ENCODE measurements at places on chromosomes 3 and 15.
A peak's percentile ranks its signal among the peaks of the same experiment; 100 is the strongest.

DNA sequence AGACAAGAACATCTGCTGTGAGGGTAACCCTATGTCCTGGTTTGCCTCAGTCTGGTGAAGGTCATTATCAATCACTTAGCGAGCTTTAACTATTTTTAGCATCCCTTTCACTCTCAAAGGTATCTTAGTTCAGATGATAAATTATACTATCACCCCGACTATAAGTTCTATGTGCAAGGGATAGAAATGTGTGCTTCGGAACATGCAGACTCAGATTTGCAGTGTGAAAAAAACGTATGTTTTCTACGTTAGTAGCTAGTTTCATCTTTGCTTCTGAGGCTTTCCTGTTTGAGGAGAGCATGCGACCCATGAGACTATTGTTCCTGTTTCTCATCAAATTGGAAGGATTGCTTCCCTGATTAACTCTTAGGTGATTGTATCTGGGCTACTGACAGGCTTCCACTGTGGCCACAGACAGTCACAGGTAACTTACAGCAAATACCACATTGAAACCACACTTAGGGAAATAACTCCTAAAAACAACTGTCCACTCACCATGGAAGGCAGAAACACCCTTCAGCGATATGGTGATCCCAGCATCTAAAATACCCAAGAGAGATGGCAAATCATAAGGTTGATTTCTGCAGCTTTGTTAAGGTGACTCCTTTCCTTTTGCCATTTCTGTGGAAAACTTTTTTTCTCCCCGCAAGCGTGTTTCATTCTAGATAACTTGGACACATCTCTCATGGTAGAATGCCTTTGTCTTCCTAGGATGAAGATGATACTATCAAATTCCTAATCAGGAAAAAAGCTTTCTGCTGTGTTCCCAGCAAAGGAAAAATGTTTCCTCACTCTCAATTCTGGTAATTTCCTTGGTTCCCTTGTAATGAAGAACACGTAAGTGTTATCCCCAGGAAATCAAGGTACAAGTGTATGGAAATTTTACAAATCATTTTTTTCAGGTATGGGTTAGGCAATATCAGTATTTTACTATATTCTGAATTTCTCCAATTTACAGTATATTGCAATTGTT, 5.2 kb downstream of the GCSAM start:
- no peak for DNase-seq

DNA sequence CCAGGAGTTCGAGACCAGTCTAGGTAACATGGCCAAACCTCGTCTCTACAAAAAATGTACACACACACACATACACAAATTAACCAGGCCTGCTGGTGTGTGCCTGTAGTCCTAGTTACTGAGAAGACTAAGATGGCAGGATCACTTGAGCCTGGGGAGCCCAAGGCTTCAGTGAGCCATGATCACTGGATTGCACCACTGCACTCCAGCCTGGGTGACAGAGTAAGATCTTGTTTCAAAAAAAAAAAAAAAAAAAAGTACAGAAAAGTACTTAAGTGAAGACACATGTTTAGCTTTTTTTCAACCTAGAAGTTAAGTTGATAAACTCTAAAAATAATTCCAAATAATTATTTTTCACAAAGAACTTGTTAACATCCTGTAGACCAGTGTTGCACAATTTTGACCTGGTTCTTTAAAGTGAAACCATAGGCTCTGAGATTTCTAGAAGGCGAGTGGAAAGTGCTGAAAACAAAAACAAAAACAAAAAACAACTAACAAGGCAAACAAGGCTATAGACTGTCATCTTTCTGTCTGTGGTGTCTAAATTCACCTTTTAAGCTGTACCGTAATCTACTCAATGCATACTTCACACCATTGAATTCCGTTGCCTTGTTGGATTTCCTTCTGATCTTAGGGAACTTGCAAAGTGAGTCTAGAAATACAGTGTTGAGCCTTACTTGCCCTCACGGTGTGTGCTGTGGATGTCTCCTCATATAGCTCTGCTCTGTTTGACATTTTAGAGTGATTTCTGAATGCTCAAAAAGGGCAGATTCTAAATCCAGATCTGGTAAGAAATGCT, 63.5 kb downstream of the CHST2 start:
- DNase-seq: no peak

GRCh38 chr3:71585131-71585530, 1.6 kb upstream of the FOXP1 start:
- DNase-seq: no peak

- no peak for DNase-seq
These were observed 17.9 kb downstream of the ETFA start for GRCh38 chr15:76293361-76293760.

DNA sequence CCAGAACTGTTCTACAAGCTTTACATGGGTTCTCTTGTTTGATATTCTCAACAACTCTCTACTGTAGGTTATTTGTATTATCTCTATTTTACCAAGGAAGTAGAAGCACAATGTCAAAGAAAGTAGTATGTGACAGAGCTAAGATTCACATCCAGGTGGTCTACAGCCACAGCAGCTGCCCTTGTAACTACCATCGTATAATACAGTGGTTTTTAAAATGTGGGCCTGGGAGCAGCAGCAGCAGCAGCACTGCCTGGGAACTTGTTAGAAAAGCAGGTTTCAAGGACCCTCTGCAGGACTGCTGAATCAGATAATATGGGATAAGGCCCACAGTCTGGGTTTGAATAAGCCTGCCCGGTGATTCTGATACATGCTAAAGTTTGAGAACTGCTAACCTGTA, 357.1 kb upstream of the SATB1 start:
- DNase-seq: no peak

DNA sequence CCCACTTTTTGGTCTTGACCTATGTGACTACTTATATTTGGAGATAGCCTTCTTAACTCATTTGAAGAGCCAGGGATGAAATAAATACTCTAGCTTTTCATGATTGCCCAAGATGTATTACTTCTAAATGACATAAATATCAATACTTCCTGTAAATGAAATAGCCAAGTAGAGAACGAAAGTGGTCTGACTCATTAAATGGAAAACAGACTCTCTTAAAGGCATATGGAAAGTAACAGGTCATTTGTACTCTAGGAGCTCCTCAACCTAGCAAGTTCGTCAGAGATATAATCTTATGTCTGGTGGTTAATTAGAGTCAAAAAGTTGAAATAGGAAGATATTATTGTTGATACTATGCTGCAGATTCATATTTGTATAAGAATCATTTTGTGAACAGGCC, 1105.4 kb downstream of the TUSC7 start:
- no peak for DNase-seq

DNA sequence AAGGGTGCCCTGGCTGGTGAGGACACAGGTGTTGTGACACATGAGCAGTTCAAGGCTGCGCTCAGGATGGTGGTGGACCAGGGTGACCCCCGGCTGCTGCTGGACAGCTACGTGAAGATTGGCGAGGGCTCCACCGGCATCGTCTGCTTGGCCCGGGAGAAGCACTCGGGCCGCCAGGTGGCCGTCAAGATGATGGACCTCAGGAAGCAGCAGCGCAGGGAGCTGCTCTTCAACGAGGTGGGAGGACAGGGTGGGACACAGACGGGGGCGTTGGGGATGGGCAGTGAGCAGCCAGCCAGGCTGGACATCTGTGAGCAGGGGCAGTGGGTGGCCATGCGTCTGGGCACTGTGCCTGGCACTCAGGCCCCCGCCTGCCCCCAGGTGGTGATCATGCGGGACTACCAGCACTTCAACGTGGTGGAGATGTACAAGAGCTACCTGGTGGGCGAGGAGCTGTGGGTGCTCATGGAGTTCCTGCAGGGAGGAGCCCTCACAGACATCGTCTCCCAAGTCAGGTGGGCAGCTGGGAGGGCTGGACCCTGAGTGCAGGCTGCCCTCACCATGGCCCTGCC, 10.3 kb downstream of the ANKRD63 start:
- no peak for DNase-seq

- peak; percentile 33 for DNase-seq
These were observed 21.6 kb downstream of the PDIA5 start for GRCh38 chr3:123088387-123088786.

GRCh38 chr15:99009741-99010330, 2.2 kb upstream of the PGPEP1L start:
- no peak for DNase-seq

DNA sequence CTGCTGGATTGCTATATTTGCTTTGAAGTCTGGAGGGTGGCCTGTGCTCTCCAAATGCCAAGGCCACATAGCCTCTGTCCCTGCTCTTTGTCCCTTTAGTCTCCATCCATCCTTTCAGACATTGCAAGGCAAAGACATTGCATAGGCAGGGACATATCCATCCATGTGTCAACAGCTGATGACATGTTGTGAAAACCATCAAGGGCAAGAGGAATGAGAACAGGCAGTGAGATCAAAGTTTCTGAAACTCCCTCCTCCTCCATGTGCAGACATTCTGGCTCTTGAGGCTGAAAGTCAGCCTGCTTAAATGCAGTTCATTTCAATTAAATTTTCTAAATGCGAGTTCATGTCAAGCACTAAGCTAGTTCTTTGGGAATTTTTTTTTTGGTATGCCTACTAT, 135.2 kb upstream of the CTNNB1 start:
- DNase-seq: no peak

DNA sequence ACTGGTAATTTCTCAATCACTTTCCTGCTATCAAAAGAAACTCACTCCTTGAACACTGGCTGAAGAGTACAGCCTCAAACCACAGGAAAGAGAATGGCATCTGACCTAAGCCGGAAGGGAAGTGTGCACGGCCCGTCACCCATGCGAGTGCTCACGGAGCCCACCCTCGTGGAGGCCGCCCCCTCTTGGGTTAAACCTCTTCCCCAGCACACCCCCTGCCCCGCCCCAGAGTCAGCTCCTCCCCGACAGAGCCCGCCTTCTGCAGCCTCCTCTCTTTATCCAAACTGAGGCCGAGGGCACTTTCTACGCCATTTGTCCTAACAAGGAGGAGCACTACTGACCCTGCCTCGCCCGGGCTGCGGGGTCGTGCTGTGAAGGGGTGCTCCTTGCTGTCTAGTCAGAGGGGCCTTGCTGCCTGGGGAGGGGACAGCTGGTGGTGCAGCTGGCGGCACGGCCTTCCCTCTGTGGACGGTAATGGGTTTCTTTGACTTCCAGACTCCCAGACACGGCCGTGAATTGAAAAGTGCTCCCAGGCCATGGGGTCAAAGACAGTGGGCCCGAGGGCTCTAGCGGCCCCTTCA, 137.7 kb downstream of the NSMCE3 start:
- DNase-seq: no peak

DNA sequence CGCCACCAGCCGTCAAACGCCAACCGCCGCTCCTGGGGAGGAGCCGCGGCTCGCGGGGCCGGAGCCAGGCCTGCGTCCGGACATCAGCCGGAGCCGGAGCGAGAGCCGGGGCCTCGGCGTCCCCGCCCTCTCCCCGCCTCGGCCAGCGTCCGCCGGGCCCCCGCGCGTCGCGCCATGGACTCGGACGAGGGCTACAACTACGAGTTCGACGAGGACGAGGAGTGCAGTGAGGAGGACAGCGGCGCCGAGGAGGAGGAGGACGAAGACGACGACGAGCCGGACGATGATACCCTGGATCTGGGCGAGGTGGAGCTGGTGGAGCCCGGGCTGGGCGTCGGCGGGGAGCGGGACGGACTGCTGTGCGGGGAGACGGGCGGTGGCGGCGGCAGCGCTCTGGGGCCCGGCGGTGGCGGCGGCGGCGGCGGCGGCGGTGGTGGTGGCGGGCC, 359 bp downstream of the ARIH1 start:
- no peak for DNase-seq

DNA sequence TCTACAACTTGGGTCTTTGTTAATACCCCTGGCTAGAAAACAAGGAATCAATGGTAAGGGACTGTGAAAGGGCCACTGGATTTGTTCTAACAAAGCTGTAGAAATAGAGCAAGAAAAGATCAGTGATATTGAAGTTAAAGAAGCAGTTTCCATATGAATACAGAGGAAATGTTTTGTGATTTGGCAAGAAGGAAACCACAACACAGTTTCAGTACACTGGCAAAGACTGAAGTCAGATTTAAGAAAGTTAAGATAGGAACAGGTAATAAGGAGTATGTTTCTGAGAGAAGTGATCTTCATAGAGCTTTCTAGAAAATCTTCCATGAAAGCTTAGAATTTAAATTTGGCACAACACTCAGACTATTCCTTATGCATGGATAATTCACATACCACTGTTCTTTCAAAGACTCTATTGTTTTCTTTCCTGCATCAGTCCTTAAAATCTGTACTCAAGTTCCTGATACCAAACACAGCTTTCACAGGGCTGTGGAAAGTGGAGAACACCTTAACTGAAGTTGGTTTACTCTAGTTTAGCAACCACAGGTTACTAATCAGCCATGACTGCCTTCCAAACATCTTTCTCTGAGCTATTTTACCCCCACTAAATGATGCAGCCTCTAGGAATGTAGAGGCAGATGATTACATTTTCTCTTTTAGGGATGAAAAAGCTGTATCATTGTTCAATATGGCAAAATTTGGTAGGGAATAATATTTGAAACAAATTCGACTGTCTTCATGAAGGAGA, 32.4 kb upstream of the ALCAM start:
- no peak for DNase-seq

DNA sequence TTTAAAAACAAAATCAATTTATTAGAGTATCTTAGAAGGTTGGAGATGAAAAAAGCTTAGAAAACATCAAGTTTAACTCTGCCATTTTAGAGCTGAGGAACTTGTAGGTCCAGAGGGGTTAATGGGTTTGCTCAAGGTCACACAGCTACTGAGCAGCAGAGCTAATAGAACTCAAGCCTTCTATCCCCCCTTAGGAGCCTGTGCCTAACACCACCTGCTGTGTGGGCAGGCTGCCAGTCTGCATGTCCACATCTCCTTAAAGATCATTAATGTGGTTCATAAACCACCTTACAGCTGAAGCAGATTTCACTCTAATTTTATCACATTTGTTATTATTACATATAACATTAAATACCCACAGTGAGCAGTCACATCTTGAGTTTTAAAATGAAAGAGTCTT, 14.1 kb upstream of the SLC35G2 start:
- no peak for DNase-seq

DNA sequence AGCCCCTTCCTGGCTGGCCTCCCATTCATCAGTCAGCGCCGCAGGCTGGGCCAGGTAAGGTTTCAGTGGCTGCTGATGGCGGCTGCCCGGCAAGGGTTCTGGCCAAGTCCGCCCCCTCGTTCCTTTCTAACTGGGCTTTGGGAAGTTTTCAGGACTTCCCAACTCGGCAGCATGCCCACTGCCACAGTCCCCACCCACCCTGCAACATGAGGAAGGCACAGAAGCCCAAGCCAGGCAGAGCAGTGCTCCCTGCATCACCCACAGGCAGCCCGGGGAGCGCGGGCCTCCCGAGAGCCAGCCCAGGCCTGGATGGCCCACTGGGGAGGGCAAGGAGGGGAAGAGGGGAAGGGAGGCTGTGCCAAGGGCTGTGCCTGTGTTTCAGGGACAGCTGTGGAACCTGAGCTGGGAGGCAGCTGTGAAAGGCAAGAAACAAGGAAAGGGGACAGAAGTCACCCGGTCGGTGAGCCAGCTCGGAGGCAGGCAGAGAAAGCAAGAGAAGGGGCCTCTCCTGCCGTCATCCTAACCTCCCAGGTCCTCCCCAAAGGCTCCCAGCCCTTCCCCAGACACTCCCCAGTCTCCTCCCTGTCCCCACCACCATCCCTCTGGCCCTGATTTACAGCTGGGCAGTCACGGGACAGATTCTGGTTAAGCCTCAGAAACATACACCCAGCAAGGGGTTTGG, 73.9 kb downstream of the CPN2 start:
- DNase-seq: no peak

- no peak for DNase-seq
These were observed 161.2 kb downstream of the FRMD5 start for GRCh38 chr15:44033894-44034293.

GRCh38 chr3:189324538-189325138, 152.9 kb downstream of the TPRG1 start:
- peak; percentile 42 for DNase-seq
